Naive B cell (primary cell): ENCODE measurements at places on chromosomes 16 and 17.

- DNase-seq = no peak
These were observed 22.2 kb upstream of the CPSF4L start for GRCh38 chr17:73283841-73284282.

GRCh38 chr17:57021226-57021940 is 43.5 kb downstream of the SCPEP1 start:
- DNase-seq = no peak

DNA sequence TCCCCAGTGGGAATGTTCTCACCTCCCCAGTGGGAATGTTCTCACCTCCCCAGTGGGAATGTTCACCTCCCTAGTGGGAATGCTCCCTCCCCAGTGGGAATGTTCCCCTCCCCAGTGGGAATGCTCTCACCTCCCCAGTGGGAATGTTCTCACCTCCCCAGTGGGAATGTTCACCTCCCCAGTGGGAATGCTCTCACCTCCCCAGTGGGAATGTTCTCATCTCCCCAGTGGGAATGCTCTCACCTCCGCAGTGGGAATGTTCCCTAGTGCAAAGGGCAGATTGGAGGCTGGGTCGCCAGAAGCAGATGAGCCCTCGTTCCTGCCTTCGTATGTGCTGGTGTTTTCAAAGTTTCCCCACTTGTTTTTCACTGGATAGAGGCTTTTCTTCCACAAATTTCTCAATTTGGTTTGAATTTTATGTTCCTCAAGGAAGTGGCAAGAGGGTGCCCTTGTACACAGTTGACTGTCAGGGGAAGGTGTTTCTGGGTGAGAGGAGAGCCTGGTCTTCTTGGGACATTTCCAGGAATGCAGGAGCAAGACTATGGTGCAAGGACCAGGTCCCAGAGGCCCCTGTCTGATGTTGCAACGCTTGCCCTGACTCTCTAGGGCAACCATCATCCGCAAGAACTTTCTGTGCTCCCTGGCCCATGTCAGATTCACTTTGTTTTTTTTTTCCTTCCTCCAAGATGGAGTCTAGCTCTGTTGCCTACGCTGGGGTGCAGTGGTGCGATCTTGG is 34.0 kb downstream of the TRARG1 start:
- DNase-seq = no peak

- DNase-seq = no peak
These were observed 8.4 kb upstream of the SPATA2L start for GRCh38 chr16:89709716-89710432.

DNA sequence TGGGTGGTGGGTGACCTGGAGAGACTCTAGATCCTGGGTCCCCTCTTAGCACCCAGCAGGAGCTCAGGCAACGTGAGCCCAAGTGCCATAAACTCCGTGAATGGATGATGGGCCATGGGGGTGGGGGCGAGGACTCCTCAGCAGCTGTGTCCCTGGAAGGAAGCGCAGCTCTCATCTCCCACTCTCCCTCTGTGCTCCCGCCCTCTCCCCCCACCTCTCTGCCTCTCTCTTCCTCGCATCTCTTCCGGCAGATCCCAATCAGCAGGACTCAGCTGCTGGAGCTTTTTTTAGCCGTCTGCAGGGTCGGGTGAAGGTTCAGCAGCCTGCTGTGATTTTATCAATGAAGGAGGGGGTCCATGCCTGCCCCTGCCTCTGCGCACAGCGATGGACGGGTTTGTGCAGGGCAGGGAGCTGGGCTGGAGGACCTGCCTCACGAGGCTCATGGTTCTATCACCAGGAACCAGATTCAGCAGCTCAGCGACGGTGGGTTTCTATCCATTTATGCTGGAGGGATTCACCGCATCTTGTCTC is 8.3 kb downstream of the CCR7 start:
- no peak for DNase-seq

- no peak for DNase-seq
These were observed 87.6 kb upstream of the TOX3 start for GRCh38 chr16:52634528-52634927.

GRCh38 chr17:59365383-59365981 is 34.0 kb downstream of the YPEL2 start:
- peak; percentile 28 for DNase-seq

- no peak for DNase-seq
These were observed 37.7 kb downstream of the GINS2 start for GRCh38 chr16:85650844-85651628.

- DNase-seq = no peak
These were observed 327.6 kb downstream of the GRIN2A start for GRCh38 chr16:9854675-9855074.

DNA sequence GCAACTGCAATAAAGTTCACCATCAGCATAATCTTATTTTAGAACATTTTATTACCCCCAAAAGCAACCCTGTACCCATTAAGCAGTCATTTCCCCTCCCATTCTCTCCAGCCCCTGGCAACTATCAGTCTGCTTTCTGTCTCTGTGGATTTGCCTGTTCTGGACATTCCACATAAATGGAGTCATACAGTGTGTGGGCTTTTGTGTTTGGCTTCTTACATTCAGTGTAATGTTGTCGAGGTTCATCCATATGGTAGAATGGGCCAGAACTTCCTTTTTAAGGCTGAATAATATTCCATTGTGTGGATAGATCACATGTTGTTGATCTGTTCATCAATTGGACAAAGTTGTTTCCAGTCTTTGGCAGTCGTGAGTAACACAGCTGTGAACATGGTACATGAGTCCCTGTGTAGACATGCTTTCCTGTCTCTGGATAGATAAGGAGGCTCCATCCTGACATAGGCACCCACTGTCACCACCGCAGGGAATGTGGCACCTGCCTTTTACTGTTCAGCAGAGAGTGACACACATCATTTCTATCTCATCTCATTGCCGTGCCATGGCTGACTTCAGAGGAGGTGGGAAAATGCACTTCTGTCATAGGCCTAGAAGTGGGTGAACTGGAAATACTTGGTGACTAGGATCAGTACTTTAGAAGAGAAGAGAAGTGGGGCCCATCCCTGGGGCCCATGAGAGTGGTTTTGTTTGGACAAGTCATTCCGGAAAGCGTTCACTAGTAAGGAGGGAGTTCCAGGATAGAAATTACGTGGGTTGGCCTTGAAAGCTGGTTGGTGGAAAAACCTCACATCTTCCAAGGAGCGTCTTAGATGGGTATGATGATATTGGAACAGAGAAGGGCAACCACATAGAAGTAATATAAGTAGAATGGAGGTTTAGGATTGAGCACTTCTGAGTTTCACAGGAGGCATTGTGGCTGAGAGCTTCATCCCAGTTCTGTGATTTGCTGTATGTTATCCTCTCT is 25.8 kb downstream of the EPN2 start:
- no peak for DNase-seq

DNA sequence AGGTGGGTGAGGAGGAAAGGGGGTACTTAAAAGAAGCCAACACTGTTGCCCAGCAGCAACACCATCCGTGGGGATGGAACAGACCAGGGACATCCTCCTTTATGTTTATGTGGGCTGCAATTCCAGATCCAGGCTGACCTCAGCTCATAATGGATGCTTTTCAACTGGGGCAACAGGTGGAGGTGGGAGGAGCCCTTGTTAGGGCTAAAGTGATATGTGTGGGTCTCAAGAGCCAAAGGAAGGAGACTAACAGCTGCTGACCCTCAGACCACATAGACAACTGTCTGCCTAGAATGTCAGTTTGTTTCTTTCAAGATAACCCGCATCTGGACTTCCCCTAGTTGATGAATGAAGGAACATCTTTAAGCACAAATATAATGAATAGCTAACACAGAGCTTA is 2.0 kb upstream of the INPP5K start:
- no peak for DNase-seq

- no peak for DNase-seq
These were observed 22.3 kb downstream of the SRP68 start for GRCh38 chr17:76049836-76050537.

DNA sequence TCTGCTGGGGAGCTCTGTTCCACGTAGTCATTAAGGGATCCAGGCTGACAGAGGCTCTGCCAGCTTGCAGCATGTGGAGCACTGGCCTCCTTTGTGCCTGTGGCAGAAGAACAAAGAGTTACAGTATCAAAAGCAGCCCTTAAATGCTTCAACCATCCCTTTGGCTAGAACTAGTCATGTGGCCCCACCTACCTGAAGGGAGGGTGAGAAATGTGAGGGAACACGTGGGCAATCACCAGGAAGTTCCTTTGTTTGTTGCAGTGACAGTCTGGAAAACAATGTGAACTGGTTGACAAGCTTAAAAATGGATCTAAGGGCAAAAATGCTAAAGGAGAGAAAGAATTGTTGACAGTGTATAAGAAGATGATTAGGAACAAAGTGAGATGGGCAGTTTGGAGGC is 290.4 kb upstream of the HSBP1 start:
- no peak for DNase-seq

DNA sequence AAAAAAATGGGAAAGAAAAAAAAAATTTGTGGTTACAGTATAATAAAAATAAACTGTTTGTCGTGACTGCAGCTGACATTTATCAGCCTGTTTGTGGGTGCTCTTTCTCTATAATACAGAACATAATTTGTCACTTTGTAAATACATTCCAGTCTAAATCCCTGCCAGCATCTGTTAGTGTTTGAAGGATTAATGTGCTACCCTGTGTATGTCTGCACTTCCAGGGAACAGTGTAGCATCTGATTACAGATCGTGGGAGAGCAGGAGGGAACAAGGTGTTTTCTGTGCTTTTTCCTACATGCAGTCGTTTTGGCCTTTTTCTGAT is 265.1 kb downstream of the WWOX start:
- no peak for DNase-seq

DNA sequence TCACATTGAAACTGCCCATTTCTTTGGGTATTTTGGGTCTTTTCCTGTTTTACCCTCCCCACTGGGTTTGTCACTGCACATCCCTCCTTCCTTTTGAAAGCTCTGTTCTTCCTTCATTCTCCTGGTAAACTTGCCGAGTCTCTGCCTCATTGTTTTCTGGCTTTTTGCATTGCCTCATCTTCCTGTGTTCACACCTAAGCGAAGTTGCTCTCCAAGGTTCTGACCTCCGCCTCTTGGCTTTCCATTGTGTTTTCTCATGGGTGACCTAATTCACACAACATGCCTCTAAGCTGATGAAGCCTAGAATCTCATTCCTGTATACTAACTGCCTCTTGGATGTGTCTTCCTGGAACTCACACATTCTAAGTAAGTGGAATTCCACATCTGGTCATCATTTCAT is 1096.1 kb upstream of the EEF2KMT start:
- DNase-seq = no peak

- DNase-seq = no peak
These were observed 14.4 kb downstream of the RHOT1 start for GRCh38 chr17:32156656-32157055.

DNA sequence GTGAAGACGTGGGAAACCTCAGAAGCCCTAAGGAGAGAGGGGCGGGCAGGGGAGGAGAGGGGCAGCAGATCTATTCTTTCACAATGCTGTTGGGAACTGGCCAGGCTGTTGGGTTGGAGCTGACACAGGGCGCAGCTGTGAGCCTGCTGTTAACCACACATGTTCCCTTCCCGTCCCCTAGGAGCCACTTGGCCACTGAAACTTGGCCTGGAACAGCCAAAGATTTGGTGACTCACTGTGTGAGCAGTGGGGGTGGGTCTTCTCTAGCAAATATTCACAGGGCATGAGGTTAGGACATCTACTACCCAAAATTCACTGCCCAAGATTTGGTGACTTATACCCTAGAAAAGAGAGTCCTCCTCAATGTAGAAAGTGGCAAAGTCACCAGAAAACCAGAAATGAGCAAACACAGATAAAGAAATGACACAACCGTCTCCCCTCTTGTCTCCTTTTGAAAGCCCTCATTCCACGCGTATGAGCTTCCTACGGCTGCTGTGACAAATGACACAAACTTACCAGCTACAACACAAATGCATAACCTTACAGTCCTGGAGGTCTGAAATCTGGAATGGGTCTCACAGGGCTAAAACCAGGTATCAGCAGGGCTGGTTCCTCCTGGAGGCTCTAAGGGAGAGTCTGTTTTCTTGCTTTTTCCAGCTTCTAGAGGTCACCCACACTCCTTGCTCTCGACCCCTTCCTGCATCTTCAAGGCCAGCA is 6.3 kb downstream of the TBC1D16 start:
- no peak for DNase-seq

GRCh38 chr16:31050280-31051030 is 17.1 kb downstream of the STX4 start:
- DNase-seq = no peak

- no peak for DNase-seq
These were observed 353.6 kb upstream of the TNRC6C start for GRCh38 chr17:77604973-77605313.

DNA sequence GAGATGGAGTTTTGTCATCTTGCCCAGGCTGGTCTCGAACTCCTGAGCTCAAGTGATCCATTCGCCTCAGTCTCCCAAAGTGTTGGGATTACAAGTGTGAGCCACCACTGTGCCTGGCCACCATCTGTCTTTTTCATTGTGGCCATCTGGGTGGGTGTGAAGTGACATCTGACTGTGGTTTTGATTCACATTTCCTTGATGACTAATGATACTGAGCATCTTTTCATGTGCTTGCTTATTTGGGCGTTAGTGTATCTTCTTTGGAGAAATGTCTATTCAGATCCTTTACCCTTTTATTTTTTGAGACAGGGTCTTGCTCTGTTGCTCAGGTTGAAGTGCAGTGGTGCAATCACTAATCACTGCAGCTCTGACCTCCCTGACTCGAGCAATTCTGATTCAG is 53.9 kb upstream of the ERN1 start:
- no peak for DNase-seq

DNA sequence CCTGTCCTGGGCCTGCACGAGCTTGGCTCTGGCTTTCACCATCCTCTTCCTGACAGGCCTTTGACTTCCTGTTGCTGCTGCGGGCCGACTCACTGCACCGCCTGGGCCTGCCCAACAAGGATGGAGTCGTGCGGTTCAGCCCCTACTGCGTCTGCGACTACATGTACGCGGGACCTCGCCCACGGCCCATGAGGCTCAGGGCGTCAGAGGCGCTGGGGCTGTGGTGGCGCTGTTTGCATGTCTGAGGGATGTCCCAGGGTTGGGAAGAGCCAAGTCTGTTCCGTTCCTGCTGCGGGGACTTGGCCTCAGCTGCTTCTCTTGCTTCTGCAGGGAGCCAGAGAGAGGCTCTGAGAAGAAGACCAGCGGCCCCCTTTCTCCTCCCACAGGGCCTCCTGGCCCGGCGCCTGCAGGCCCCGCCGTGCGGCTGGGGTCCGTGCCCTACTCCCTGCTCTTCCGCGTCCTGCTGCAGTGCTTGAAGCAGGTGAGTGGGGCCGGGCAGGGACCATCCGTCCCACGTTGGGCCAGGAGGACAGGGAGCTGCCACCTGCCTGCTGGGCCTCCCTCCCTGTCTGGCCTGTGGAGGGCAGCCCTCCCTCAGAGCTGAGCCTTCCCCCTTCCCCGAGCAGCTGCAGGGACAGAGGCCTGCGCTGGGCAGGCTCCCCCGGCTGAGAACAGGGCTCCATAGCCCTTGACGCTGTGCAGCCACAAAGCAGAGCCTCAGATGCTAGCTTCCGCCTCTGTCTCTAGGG is 23.8 kb downstream of the TSC2 start:
- no peak for DNase-seq

GRCh38 chr16:58474296-58474695 is 25.6 kb upstream of the NDRG4 start:
- DNase-seq = no peak

DNA sequence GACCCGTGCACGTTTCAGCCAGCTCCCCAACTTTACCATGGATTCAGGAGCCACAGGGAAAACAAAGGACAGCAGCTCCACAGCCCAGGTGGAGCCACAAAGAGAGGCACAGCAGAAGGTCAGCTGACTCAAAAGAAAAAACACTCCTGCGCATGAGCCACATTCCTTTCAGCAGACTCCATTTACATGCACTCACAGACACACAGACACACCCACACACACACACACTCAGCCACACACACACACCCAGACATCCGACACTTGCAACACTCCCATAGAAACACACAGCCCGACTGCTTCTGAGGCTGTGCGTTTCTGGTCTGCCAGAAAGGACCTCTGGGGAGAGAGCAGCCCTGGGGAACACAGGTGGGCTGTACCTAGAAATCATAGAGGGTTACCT is 2335.5 kb downstream of the TP53TG3F start:
- DNase-seq = no peak
